ENCODE measurements at places on chromosomes 1 and 21.

GRCh38 chr21:44407493-44407892 lies 47.8 kb upstream of the LRRC3 start:
- peak; percentile 52 for DNase-seq

DNA sequence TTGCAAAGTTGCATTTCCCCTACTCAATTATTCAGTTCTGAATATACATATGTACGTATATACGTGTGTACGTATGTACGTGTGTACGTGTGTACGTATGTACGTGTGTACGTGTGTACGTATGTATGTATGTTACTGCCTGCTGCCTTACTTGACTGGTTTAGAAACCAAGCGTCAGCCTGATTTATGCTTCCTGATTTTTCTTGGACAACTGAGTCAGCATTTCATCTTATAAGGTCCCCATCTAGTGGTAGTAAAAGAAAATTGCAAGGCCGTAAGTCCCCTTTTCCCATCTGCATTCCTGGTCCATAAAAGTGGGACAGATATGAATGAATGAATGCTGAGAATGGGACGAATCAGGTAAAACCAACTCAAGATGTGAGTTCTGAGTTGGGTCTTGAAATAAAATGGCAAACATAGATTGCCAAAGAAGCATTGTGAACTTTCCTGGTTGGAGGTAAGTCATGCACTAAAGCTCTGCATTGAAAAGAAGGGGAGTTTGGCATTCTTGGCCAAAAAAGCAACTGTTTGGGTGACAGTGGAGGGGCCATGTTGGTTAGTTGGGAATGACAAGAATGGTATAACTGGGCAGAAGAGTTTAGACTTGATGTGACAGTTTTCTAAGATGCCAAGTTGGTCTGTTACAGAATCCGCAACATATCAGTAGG lies 76.4 kb upstream of the DNAH14 start:
- no peak for DNase-seq

DNA sequence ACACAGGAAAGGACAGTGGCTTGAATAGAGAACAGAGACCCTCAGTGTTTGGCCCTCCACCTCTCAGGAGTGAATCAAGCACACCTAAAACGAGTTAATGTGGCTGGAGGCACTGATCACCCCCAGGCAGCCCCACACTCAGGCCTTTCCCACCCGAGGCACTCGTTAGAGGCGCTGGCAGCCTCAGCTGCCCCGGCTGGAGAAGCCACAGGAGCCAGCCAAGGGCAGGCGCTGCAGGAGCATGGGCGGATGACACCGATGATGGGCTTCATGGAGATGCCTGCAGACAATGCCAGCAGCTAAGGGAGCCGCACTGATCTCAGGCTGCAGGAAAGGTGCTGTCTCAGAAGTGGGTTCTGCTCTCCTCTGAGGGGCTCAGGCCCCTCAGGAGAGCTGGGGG lies 24.1 kb upstream of the ABCG1 start:
- no peak for DNase-seq

- DNase-seq = no peak
Measured at GRCh38 chr1:10541286-10541685, 66.5 kb downstream of the PEX14 start.

DNA sequence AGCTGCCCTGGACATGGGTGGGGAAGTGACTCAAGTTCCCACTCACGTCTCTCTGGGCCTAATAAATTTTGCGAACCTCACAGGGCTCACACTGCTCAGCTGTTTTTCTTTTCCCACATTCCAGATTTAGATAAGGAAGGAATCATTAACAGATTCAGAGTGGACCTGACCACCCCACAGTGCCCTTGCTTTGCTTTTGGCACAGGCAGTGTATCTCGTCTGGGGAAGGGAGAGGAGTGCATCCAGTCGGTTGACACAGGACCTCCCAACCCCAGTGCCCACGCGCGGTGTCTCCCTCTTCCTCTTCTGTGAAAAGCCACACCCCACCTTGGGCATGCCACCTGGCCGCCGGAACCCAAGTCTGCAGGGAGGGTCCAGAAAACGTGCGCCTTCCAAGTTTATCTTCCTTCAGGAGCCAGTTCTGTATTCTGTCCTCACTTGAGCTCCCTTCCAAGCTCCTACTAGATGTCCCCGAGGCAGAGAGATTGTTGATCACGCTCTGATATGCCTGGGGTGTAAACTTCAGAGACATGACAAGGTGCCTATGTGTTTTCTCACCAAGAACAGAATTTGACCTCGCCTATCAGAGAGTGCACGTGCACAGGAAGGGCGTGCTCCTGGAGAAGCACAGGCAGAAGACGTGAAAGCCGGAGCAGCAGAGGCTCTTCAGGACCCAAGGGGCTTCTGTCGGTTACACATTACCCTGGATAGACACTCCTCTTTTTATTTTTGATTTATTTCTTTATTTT lies 9.5 kb upstream of the SLC2A5 start:
- no peak for DNase-seq

- DNase-seq = no peak
Measured at GRCh38 chr1:178119628-178120027, 25.7 kb downstream of the RASAL2 start.

DNA sequence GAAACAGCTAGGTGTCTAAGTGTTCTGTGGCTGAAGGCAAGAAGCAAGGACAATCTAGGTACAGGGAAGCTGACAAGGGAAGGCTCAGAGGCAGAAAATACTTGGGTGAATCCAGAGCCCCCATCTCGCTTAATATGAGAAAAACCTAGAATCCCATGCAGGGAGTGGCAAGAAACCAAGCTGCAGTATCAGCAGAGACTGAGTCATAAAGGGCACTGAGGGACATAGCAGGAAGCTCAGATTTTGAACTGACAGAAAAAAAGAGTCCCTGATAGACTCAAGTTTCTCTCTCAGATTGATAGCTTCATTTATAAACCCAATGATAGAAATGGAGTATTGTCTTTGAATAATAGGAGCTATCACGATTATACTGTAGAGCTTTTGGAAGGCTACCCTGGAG lies 77.3 kb upstream of the KCNJ15 start:
- no peak for DNase-seq

DNA sequence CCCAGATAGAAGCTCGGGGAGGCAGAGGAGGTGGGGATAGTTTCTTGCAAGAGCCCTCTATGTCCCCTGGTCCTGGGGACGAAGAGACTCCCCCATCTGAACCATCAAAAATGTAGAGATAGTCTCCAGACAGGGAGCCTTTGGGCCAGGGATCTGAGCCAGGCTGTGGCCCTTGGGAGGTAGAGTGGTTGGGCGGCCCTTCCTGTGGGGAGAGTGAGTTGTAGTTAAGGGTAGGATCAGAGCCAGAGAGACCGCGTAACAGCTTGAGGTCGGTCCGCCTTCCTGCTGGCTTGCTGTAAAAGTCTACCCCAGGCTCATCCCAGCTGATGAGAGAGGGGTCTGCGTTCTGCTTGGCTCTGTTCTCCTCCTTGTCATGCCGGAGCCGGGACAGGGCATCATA lies 25.3 kb downstream of the PIK3C2B start:
- DNase-seq = no peak
